RPMI8226 (cell line): ENCODE measurements at places on chromosomes 3 and 15.

- no peak for DNase-seq
Measured at GRCh38 chr15:98789020-98789419, 140.7 kb downstream of the IGF1R start.

DNA sequence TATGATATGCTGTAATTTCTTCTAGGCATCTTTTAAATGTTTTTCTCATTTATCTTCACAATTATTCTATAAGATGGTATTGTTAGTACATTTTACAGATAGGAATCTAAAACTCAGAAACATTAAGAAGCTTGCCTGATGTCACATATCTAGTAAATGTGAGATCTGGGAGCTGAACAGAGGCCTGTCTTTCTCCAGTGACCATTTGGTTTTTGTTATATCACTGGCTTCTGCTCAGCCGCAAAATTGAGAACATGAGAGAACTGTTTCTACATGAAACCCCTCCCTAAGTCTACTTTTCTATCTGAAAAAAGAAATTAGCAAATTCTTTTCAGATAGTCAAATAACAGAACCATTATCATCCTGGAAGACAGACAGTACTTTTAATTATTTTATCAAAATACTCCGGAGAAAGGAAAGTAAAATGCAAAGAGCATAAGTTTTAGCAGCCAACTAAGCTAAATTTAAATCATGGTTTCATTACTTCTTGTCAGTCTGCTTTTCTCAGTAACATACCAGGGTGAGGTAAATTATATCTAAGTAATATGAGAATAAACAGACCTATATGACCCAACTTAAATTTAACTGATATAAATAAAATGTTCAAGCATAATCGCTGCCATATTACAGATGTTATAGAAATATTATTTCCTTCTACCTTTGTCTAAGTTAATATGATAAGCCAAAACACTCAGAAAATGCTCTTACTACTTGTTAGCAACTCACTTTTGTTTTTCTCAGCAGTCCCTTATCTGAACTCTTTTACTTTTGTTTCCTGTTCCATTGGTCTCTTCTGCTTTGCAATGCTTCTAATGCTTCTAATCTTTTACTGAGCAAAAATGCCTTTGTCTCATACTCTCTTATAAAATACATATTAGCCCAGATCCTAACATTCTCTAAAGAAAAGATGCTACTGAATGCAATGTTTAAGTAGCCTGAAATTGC lies 68.0 kb upstream of the MBNL1 start:
- DNase-seq = peak; percentile 70

DNA sequence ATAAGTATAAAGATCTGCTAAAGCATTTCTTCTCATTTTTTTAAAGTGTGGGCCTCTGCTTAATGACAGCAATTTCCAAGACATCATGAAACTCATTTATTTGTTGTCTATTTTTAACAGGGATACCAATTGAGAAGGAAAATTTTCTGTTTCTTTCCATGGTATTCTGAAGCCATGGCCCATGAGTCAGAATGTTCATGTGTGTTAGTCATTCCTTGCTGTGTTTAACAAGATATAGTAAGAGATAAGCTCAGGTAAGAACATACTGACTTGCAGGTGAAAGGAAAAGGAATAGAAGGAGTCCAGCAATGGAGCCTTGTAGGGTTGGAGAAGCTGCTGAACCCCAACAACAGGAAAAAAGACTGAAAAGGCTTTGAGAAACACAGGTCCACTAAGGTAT lies 17.0 kb upstream of the ARID3B start:
- no peak for DNase-seq

DNA sequence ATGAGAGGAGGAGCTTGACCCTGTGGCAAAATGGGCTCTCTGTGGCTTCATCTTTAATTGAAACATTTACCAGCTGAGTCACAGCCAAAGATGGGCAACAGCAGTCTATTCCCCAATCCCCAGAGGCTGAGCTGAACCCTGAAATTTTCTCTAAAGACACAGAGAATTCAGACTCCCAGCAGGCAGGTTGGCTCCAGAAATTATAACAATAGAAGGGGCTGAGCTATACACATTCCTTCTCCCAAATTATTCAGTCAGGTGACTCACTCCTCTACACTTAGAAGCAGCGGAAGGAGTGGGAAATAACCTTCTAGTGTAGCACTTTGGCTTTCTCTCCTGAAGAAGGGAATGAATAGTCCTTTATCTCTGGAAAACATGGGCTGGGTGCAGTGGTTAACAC lies 264.3 kb upstream of the ARHGEF26 start:
- DNase-seq = no peak

GRCh38 chr3:30098243-30098642 lies 508.2 kb upstream of the TGFBR2 start:
- no peak for DNase-seq

DNA sequence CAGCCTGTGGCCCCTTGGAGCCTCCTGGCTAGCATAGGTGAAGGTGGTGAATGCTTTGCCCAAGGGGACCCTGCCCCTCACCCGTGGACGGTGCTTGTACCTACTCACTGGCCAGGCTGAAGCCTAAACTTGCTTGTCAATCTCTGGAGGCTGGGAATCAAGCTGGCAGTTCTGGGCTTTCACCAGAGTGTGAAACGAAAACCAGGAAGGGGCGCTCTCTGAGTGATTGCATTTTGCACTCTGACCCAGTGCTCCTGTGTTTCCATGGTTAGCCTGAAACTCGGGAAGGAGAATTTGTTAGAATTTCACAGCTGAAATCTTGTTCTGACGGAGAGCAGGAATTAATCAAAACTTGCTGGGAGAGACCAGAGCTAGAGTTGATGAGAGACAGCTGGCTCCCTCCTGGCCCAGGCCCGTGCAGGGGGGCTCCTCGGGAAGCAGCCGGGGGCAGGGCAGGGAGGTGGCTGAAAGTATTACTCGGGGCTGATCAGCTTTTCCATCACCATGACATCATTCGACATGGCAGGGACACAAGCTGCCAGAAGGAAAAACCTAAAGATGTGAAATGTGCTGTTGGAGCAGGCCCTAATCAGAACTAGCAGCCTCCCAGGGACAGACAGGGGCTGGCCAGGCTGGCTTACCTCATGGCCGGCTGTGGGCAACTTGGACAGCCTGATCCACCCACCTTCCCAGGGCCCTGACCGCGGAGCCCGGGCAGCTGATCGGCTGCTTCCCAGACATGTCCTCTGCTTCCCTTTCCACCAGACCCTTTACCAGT lies 323.6 kb upstream of the CTDSPL start:
- DNase-seq = no peak

DNA sequence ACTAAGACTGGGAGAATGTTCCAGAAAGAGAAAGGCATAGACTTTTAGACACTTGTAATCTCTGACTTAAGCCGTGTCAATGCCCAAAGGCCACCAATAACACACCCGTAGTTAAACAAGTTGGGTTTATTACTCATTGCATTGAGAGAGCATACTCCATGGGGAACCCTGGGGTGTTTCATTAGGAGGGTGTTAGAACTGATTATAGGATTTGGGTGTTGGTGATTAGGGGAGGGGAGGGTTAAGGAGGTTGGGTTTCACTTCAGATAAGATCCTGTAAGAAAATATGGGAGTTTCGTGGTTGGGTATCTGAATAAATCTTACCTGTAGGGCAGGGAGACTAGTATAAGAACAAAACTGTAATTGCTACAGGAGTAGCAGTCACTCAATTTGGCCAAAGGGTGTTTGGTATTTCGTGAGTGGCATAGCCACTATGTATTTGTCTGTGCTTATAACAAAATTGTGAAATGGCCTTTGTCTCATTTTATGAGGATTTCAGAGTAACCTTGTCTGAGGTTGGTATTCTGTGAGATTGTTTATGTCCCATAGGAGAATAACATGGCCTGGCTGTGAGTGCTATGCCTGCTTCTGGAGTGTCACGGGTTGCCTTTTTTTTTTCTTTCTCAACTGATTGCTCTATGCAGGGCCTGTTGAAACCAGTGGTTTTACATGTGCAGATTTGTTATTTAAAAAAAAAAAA lies 2.9 kb downstream of the HACD3 start:
- no peak for DNase-seq

GRCh38 chr15:90414408-90415028 lies 26.5 kb downstream of the IQGAP1 start:
- no peak for DNase-seq

GRCh38 chr15:73601451-73602445 lies 31.4 kb downstream of the NPTN start:
- no peak for DNase-seq

- no peak for DNase-seq
Measured at GRCh38 chr15:43913026-43913780, 86.4 kb downstream of the WDR76 start.

GRCh38 chr15:67126551-67127330 lies 61.3 kb downstream of the SMAD3 start:
- no peak for DNase-seq

GRCh38 chr15:33132233-33132580 lies 62.3 kb downstream of the FMN1 start:
- no peak for DNase-seq

- no peak for DNase-seq
Measured at GRCh38 chr15:70459312-70459711, 304.0 kb downstream of the UACA start.

GRCh38 chr15:95814908-95815307 lies 515.6 kb upstream of the NR2F2 start:
- no peak for DNase-seq

- no peak for DNase-seq
Measured at GRCh38 chr3:46668591-46668990, 24.9 kb downstream of the ALS2CL start.

DNA sequence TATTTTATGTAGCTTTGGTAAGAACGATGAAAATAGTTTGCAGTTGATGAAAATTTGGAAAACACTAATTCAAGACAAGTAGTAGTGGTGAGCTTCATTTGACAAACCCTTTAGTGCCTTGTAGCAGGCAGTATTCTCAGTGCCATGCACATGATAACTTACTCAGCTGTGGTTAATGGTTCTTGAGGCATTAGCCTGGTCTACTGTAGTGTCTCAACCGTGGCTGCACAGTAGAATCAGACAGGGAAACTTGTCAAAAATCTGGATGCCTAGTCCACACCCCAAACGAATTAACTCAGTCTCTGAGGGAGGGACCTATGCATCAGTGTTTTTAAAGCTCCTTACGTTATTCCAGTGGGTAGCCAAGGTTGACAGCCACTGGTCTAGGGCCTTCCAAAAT lies 45.4 kb downstream of the PSMD6 start:
- no peak for DNase-seq

DNA sequence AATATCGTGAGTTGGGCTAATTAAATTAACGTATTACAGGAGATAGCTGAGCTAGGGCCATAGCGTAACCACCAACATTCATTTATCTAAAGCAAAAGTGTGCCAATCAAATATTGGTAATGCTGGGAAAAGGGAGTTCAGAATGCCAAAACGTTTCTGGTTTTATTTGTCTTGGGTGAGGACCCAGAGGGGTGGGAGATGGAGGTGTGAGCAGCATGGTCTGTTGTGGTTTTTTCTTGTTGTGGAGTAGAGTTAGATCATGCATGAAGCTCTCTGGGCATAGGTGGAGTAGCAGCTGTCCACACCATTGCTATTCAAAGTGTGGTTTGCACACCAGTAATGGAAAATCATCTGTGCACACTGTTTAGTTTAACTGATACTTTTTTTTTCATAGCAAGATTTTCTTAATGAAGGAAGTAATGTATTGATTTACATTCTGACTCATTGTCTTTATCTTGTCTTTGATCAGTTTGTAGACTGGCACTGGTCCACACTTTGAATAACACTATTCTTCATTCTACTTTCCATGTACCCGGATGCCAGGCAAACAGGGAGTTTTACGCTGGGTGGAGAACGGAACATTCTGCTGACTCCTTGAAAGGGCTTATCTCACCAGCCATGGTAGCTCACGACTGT lies 50.8 kb upstream of the CRTC3 start:
- DNase-seq = no peak

- DNase-seq = no peak
Measured at GRCh38 chr3:78781351-78781750, 986.4 kb downstream of the ROBO1 start.

DNA sequence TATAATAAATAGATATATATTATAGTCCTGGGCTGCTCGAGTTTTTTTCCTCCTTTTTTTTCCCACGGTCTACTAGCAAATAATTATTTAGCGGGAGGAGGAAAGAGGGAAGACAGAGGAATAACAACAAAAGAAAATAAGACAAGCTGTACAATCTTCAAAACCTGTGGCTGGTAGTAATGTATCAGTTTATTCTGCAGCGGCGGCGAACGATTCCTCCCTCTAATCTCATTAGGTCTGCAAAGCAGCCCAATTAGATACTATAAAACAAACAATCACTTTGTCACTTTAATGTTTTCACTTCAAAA lies 390 bp upstream of the TLE3 start:
- peak; percentile 55 for DNase-seq

DNA sequence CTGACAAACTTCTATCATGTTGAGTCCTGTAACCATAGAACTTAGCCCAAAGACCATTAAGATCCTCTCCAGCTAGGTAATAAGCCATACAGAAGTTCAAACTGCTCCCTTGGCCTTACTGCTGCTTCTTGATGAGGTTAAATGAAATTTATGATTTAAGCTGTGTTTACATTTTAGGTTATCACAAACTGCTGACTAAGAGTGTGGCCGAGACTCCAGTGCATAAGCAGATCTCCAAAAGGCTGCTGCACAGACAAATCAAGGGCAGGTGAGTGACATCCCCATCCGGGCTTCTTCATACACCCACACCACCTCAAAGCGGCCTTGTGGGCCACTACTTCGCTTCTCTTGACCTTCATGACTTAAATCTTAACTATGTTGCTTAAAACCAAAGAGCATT lies 39.0 kb downstream of the KIF7 start:
- no peak for DNase-seq

- peak; percentile 34 for DNase-seq
Measured at GRCh38 chr3:169146179-169146665, 517.3 kb downstream of the MECOM start.

DNA sequence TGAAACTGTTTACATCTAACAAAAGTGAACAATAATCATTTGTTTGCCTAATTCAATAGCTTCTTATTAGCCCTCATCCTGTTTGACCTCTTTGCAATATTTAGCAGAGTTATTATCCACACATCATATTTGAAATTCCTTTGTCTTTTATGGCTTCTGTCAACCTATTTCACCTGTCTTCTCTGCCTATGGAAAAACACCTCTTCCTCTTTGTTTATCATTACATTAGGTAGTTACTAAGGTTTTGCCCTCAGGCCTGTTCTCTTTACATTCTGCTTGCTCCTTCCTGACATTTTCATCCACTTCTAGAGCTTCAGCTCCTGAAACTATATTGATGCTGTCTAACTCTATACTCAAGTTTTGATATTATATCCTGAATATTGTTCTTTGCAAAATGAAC lies 183.0 kb downstream of the SUCNR1 start:
- no peak for DNase-seq
